ENCODE measurements at places on chromosomes 16 and 17.

DNA sequence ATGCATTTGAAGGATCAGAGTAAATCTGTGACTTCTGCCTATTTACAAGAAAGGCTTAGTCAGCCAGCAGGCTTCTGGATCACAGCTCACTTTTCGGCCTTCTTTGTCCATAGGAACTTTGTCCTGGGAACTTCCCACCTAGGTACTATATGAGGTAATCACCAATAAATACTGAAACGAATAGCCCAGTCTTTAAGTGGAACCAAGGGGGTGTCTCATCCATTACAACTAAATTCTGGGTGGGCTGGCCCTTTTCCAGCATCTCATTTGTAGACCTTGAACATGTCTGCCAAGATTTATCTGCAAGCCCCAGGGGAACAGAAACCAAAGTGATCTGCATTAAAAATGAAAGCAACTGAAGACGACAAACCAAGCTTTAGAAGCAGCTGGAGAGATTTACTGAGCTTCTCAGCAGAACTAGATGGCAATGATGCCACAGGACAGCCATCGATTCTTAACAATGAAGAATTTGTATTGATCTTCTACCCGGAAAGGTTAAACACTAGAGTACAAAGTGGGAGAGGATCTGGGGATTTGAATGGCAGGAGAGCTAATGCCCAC is 55.5 kb downstream of the SNX11 start:
- DNase-seq, result peak; percentile 10

DNA sequence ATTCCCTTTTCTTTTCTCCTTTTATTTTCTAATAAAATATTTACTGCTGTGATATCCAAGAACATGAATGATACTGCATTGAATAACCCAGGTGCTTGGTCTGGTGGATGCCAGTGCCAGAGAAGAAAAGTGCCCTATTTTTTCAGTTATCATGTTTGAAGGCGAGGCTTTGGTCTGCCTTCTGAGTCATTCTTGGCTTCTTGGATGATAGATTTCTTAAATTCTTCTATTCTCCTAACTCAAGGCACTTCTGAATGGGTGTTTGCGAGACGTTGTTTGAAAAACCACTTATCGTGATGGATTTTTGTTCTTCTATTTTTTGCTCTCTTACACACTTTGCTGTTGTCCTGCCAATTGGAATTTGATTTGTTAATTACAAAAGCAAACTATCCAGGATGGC is 66.7 kb downstream of the FTO start:
- DNase-seq, result no peak

DNA sequence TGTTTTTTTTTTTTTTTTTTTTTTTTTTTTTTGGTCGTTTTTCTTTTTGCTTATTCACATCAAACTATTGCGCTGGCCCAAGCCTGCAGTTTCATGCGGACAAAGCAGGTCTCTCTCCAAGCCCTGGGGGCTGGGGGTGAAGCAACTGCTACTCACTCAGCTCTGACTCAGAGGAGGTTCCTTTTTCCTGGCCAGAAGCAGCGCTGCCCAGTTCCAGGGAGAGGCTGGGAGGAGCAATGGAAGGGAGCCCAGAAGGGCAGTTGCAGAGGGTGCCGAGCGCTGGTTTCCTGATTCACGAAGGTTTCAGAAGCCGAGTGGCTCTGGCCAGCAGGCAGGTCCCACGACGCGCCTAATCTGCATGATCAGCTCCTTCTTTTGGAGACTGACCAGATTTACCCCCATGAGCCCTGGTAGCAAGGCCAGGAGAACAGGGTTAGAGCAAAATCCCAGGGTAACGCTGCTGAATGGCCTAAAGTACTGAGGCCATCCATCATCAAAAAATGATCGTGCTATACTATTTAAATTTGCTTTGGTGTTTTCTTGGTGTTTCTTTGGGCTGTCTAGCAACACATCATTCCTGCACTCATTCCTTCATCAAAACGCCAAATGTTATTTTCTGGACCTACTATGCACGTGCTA is 144.7 kb upstream of the SOX9 start:
- no peak for DNase-seq

DNA sequence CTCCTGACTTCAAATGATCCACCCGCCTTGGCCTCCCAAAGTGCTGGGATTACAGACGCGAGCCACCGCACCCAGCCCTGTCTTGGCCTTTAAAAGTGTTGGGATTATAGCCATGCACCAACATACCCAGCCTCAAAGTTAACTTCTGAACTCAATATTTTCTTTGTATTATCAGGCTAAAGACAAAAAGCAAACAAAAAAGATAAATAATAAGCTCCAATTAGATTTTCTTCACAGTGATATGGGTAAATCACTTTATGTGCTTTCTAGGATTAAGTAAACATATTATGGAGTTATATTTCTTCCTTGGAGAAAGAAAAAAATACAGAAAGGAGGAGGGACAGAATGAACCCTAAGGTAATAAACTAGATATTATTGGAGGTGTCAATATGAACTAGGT is 74.3 kb downstream of the FBXL20 start:
- DNase-seq, result no peak

DNA sequence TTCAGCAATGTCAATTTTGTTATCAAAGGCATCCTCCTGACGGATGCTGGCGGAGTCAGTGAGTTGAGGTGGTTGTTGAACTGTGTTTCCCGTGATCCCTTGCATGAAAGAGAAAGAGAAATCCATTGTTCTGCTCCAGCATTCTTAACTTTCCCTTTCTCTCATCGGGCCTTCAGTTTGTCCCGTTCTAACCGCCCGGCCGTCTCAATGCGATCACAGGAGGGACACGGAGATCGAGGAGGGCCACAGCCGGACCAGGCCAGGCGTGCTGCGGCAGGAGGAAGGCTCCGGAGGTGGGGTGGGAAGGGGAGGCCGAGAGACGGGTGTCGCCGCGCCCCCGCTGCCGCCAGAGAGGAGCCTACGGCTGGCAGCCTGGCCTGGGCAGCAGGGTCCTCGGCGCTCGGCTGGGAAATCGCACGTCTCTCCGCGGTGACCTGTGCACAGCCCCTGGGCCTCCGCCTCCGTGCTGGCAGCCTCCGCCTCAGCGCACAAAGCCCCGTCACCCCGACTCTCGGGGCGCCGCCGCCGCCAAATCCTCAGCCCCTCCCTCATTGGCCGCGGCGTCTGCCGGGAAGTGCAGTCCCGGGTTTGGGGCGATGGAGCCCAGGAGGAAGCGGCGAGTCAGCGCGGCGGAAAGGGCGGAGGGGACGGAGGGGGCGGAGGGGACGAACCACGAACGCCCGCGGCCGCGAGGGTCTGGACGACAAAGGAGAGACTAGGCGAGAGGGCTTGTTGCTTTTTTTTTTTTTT is 38.1 kb downstream of the SOST start:
- DNase-seq, result peak; percentile 78

- no peak for DNase-seq
Observed at GRCh38 chr17:58991718-58992331, 114.9 kb downstream of the TRIM37 start.

GRCh38 chr16:72247821-72248253 is 75.9 kb upstream of the PMFBP1 start:
- no peak for DNase-seq

GRCh38 chr16:29898135-29898803 is 1.1 kb downstream of the SEZ6L2 start:
- DNase-seq, result peak; percentile 24

GRCh38 chr16:3716831-3717234 is 491 bp downstream of the TRAP1 start:
- peak; percentile 19 for DNase-seq

- peak; percentile 10 for DNase-seq
Observed at GRCh38 chr16:68732042-68732680, 4.9 kb upstream of the CDH1 start.

GRCh38 chr17:15238057-15238456 is 27.1 kb downstream of the PMP22 start:
- DNase-seq, result no peak

GRCh38 chr17:8221663-8222379 is 11.4 kb upstream of the AURKB start:
- peak; percentile 88 for DNase-seq

GRCh38 chr16:48499923-48500381 is 110.0 kb downstream of the N4BP1 start:
- DNase-seq, result no peak

- no peak for DNase-seq
Observed at GRCh38 chr17:34532281-34533065, 46.9 kb upstream of the TMEM132E start.

GRCh38 chr17:8159032-8159400 is 3.7 kb downstream of the VAMP2 start:
- no peak for DNase-seq

GRCh38 chr17:69047368-69048263 is 13.1 kb downstream of the ABCA9 start:
- no peak for DNase-seq

Measured in DND-41 (cell line).